ENCODE measurements at places on chromosomes 3 and 15.

DNA sequence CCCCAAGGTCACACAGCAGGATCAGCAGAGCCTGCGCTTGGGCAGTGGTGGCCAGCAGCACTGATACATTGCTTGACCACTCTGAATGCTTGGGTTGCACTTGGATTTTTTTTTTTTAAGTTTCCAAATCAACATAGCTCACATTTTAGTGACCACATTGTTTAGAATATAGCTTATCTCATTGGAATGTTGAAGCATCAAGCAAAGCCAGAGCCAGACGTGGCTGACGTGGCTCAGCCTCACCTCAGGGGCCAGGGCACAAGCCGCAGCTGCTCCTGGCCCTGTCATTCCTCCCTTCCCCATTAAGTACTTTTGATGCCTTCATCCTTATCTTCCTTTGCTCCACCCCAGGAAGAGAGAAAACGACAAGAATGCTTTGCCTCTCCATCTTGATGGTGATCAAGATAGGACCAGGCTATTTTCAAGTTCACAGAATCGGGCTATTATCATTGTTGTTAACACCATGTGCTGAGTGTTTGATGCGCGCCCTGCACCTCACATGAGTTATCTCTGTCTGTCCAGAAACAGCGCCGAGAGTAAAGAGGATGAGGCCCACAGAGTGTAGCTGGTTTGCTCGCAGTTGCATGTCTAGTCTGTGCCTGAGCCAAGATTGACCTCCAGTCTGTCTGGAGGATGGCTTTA is 75.8 kb downstream of the AAGAB start:
- DNase-seq, result no peak

DNA sequence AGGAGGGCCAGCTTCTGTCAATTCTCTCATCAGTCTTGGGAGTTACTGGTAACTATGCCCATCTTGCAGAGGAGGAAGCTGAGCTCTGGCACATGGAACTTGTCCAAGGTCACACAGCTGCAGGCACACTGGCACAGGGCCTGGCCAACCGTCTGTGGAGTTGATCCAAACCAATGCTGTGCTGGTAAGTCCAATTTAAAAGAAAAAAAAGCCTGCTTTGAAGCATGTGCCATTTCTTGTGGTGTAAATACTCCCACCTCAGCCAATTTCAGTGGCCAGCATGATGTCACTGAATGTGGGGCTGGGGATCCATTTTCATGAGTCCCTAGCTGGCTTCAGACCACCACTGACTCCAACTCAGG is 83.4 kb downstream of the CHSY1 start:
- no peak for DNase-seq

DNA sequence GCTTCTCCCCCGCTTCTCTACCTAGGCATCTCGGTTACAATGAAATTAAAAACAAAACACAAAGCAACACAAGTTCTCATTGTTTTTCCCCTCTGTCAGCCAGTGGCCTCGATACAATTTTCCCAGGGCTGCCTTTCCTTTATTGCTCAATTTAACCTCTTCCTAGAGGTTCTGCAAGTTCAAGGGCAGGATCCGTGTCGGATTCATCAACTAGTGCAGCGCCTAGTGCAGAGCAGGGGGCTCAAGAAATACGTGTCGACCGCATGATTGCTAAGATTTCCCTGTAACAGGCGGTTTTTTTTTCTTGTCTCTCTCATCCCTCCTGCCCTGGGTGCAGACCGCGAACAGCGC is 1.4 kb upstream of the BHLHE40 start:
- no peak for DNase-seq

- DNase-seq, result peak; percentile 94
Measured at GRCh38 chr15:89341316-89342005, 6.8 kb upstream of the POLG start.

DNA sequence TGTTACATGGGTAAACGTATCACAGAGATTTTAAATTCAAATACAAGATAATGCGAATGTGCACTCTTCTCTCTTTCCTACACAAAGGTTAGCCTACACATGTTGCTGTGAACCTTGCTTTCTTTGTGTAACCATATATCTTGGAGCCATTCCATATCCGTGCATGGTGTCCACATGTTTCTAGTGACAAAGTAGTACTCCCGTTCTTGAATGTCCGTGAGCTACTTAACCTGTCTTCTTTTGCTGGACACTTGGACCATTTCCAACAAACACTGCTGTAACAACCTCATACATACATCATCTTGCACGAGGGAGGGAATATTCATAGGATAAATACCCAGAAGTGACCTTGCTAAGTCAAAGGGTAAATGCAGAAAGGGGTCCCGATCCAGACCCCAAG is 75.0 kb downstream of the STRIT1 start:
- no peak for DNase-seq

DNA sequence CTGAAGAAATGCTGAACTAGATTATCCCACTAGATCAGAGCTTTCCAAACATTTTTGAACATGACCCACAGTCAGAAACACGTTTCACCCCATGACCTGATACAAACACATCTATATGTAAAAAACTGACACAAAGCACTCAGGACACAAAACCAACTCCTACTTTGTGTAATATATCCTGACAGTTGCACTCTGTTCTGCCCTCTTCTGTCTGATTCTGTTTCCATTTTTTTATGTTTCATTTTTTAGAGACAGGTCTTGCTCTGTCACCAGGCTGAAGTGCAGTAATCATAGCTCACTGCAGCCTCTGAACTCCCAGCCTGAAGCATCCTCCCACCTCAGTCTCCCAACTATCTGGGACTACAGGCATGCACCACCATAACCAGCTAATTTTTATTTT is 15.8 kb upstream of the RFTN1 start:
- no peak for DNase-seq

- no peak for DNase-seq
Measured at GRCh38 chr3:108131475-108132134, 40.8 kb upstream of the CD47 start.

GRCh38 chr15:89278307-89278706 is 34.5 kb downstream of the FANCI start:
- DNase-seq, result no peak

- peak; percentile 11 for DNase-seq
Measured at GRCh38 chr15:66233487-66234415, 19.8 kb downstream of the MEGF11 start.

DNA sequence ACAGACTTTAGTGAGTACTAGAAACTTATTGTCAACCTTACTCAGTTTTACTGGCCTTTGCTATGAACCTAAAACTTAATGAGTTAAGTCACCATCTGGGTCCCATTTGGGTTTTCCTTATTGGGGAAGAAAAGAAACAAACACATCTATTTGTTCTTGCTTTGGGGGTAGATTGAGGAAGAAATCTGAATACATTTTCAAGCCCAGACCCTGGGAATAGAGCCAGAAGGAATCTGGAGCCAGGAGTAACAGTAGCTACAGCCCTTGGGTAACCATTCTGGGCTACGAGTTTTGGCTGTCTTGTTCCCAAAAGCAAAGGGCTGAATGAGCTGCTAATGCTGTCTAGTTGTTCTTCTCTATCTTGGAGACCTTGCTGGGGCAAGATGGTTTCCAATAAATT is 16.5 kb downstream of the SLC12A1 start:
- no peak for DNase-seq

DNA sequence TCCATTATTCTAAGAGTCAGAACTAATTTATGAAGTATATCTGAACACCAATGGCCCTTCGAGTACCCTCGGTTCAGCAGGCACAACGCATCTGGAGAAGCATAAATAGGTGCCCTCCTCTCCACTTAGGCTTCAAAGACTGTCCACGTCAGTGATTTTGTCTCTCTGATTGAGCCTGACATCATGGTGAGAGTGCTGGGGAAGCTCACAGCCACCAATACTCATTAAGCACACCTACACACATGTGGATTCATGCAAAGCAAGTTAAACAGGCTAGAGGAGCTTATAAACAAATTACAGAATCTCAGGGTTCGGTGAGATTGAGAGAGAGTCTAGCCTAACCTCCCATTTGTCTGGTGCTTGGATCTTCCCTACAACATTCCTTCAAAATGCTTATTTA is 3.6 kb downstream of the CLDN1 start:
- peak; percentile 50 for DNase-seq

DNA sequence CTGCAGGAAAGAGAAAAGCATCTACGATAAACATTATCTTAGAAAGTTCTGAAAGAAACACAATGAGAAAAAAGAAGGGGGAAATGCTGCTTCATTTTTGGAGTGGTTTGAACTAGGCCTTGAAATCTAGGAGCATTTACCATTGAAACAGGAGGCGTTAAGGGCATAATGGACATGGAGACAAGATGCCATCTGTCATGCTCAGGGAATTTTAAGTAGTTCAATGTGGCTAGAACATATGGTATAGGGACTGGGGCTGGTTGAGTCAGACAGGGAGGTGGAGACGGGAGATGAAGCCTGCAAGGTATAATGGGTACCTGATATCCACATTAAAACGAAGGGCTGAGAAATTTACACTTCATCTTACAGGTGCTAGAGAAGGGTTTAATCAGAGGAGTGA is 10.4 kb upstream of the PLAAT1 start:
- DNase-seq, result no peak

- DNase-seq, result no peak
Measured at GRCh38 chr3:86152620-86153019, 838.3 kb downstream of the VGLL3 start.

DNA sequence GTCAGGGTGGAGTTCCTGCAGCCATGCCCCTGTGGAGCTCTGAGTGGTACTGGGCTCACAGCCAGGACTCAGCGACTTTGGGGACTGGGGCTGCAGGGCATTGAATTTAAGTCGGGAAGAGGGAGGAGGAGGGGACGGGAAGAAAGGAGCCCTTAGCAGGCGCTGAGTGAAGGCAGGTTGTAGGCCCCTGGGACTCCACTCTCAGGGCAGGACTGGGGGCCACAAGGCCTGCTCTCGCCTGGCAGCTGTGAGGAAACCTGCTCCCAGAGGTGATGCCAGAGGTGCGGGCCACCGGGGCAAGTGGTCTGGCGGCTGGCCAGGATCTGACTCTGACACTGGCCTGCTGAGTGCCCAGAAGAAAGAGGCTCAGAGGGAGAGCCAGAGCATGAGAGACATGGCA is 73.5 kb downstream of the EPHB3 start:
- peak; percentile 56 for DNase-seq

DNA sequence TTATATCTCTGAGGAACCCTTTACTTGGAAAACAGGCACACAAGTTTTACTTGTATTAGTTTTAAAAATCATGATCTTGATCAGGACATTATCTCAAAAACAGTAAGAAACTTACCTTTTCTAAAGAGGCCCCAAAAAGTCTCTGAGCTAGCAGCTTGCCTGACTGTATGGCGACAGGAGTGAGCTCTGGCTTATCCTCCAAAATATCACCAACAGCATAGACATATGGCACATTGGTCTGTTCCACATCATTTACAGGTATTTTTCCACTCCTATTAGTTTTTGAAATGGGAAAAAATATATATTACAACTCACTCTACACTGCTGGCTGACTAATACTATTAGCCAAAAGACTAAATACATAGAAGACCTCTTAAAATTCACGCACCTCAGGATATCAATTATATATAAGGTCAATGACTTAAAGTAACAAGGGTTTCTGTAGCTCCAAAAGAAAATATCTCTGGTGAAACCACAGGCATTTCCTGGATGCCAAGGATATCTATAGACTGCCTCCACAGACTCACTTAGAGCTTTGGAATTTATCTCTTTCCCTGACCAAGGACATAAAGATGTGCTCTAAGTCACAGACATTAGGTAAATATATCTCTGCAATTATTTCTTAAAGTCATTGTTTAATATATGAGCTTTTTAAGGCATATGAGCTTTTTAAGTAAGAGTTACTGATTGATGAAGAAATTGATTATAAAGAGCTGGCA is 33.1 kb downstream of the TXNRD3 start:
- DNase-seq, result no peak

DNA sequence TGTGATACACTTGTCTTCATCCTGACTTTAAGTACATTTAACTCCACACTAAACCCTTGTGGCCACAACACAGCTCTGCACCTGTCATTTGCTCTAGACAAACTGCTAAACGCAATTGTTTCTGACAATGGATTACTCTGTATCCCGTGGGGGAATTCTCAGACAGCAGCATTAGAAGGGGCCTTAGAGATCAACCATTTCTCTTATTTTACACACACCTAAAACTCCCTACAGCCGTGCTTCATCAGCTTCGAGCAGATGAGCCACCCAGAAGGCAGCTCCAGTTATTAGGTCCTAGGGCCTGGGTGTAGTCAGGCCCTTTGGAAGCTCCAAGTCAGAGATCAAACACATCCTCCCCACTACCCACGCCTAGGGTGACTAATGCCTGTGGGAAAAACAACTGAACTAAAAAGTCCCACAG is 1.3 kb upstream of the IL12A start:
- peak; percentile 13 for DNase-seq

- no peak for DNase-seq
Measured at GRCh38 chr15:79394231-79394630, 37.9 kb upstream of the MINAR1 start.

DNA sequence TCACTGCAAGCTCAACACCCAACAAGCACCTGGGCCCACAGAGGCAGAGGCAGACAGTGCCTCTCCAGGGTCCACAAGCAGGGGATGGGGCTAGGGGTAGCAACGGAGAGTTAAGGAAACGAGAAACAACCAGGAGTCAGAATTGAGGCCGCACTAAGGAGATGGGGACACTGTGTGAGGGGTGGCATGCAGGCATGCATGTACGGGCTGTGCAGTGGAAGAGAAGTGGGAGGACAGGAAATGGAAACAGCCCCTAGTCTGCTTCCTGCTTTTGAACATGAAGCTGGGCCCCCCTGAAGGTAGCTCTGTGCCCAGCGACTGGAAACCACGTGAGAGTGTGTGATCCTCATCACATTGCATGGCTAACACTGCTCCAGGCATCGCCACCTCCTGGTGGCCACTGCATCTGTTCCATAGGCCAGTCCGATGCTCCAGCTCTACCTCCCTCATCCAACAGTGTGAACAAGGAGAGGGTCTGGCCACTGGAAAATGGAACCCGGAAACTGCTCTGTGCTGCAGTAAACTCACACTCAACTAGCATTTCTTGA is 44.0 kb downstream of the XXYLT1 start:
- peak; percentile 7 for DNase-seq

DNA sequence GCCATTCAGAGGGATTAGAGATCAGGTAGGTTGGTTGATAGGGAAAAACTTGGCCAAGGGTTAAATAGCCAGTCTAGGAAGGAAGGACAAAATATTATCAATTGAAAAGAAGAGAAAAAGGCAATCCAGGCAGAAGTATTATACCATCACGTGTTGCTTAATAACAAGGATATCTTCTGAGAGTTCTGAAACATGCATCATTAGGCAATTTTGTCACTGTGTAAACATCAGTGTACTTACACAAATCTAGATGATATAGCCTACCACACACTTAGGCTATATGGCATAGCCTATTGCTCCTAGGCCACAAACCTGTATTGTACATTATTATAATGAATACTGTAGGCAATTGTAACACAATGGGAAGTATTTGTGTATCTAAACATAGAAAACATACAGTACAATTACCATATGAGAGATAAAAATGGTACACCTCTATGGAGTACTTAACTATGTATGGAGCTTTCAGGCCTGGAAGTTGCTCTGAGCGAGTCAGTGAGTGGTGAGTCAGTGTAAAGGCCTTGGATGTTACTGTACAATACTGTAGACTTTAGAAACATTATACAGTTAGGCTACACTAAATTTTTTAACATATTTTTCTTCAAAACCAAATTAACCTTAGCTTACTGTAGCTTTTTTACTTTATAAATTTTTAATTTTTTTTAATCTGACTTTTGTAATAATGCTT is 2.7 kb downstream of the TEX55 start:
- DNase-seq, result no peak

All from DMS53 (cell line).